ENCODE measurements at places on chromosomes 13 and 19. TPM values are rescaled to one million over a fixed set of nuclear protein-coding genes. Genes with fewer than 3 reads are reported as not detected.

Gene ZNF208
- 0.06 TPM for polyA plus RNA-seq

Gene ACP7
- not detected for polyA plus RNA-seq

Gene RETN
- polyA plus RNA-seq, result not detected

Gene RASGRP4
- polyA plus RNA-seq, result 3.8 TPM

Gene MYH14
- not detected for polyA plus RNA-seq

Gene ZFP28
- not detected for polyA plus RNA-seq

Gene C19orf44
- 4.0 TPM for polyA plus RNA-seq

Gene BCAM
- polyA plus RNA-seq, result not detected

Gene ZFP36
- 43.7 TPM for polyA plus RNA-seq

Gene ZNF541
- polyA plus RNA-seq, result not detected

- H3K4me3 ChIP-seq, result no peak overlapping the region
- no peaks in the 10 kb centered on the region for H3K27me3 ChIP-seq
- DNase-seq, result no peak
- no peaks in the 10 kb centered on the region for H3K4me1 ChIP-seq
- H3K36me3 ChIP-seq, result no peaks in the 10 kb centered on the region
- H3K27ac ChIP-seq, result no peak overlapping the region
Observed at GRCh38 chr13:44936246-44936645, 53.0 kb downstream of the NUFIP1 start.

DNA sequence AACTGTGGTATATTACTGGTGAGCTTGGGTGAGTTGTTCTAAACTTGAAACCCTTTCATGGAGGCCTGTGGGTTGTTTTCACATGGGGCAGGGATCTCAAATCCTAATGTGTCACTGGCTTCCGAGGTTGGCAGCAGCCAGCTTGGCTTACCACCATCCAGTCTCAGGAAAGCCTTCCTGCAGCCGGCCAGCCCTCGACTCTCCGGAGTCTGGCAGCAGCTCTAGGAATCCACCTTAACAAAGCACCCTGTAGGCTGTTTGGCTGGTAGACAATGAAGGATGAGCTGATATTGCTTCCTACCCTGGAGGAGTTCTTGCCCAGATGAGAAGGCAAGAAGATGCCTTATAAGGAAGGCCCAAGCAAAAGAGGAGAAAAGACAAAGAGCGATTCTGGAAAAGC lies 188.3 kb downstream of the KLF12 start:
- no peaks in the 10 kb centered on the region for H3K36me3 ChIP-seq
- H3K27ac ChIP-seq, result no peak overlapping the region
- DNase-seq, result no peak

DNA sequence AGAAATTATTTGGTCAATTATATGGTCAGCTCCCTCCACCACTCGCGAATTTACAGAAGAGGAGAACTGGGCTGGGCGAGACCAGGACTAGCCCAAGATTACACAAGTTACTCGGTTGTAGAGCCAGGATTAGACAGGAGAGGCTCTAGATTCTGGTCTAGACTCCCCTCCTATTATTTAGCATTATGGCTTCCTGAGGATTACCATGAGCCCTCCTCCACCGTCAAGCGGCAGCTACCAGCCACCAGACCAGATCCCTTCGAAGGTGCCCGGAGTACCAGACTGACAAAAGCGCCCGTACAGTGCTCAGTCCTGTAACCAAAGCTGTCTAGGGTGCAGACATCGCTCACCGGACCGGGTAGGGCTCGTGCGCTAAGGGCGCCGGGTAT lies 497 bp upstream of the MLNR start:
- H3K36me3 ChIP-seq, result no peaks in the 10 kb centered on the region
- DNase-seq, result no peak
- peaks cover 4% of the 10 kb centered on the region for H3K4me1 ChIP-seq
- no peak overlapping the region for H3K27ac ChIP-seq
- H3K4me3 ChIP-seq, result no peak overlapping the region

GRCh38 chr13:31950111-31950815 lies 81.3 kb upstream of the FRY start:
- no peak overlapping the region for H3K4me3 ChIP-seq
- H3K27ac ChIP-seq, result peak overlapping the region; percentile 63
- DNase-seq, result no peak
- no peaks in the 10 kb centered on the region for H3K27me3 ChIP-seq
- H3K4me1 ChIP-seq, result peaks cover 22% of the 10 kb centered on the region
- no peaks in the 10 kb centered on the region for H3K36me3 ChIP-seq

DNA sequence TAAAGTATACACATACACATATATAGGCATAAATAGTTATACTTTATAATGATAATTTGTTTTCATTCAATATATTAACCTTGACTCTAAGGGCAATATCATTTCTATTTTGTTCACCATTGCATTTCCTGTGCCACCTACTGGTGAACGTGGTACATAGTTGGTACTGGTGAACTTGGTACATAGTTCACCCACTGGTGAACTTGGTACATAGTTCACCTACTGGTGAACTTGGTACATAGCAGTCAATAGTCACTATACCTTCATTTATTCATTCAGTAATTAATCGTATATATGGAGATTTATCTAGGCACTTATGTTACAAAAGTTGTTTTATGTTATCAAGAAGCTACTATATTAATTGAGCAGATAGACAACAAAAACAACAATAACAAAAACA lies 172.6 kb upstream of the ATXN8OS start:
- no peaks in the 10 kb centered on the region for H3K36me3 ChIP-seq
- DNase-seq, result no peak
- H3K4me1 ChIP-seq, result no peaks in the 10 kb centered on the region
- no peak overlapping the region for H3K4me3 ChIP-seq

GRCh38 chr19:3397266-3398022 lies 31.1 kb downstream of the NFIC start:
- no peak overlapping the region for H3K27ac ChIP-seq
- no peak overlapping the region for H3K4me3 ChIP-seq
- H3K27me3 ChIP-seq, result no peaks in the 10 kb centered on the region

- H3K27me3 ChIP-seq, result no peaks in the 10 kb centered on the region
- no peaks in the 10 kb centered on the region for H3K4me1 ChIP-seq
- no peak overlapping the region for H3K27ac ChIP-seq
- no peak overlapping the region for H3K4me3 ChIP-seq
- no peaks in the 10 kb centered on the region for H3K36me3 ChIP-seq
Observed at GRCh38 chr13:113787694-113788093, 28.7 kb downstream of the TMEM255B start.

DNA sequence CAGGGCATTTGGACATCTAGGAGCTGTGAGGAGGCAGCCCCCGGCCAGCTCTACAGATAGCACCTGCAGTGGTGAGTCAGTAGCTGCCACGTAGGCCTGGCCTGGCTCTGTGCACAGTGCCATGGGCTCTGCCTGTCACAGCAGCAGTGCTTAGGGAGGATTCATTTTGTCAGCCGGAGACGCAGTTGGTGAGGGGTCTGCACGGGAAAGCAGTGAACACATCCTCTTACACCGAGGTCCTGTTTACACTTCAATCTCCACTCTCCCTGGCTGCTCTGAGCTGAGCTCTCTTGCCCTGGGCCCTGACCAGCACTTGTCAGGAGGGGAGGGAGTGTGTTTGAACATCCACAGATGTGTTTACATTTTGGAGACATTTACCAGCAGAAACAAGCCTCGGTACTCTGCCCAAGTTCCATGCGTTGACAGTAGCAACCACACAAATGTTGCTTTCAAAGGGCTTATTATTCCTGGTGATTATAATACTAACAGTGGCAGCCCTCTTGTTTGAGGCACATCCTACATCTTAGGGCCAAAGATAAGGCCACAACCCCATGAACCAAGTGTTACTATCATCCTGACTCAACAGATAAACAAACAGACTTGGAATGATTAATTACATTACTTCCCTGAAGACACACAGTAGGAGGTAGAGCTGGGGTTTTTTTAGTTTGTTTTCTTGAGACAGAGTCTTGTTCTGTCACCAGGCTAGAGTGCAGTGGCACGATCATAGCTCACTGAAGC lies 148.9 kb downstream of the USP12 start:
- DNase-seq, result no peak
- H3K4me1 ChIP-seq, result no peaks in the 10 kb centered on the region
- no peaks in the 10 kb centered on the region for H3K36me3 ChIP-seq
- no peak overlapping the region for H3K27ac ChIP-seq

GRCh38 chr13:30125422-30126073 lies 181.8 kb downstream of the KATNAL1 start:
- no peak for DNase-seq
- no peaks in the 10 kb centered on the region for H3K27me3 ChIP-seq
- H3K4me3 ChIP-seq, result no peak overlapping the region
- H3K27ac ChIP-seq, result no peak overlapping the region
- no peaks in the 10 kb centered on the region for H3K4me1 ChIP-seq
- no peaks in the 10 kb centered on the region for H3K36me3 ChIP-seq

DNA sequence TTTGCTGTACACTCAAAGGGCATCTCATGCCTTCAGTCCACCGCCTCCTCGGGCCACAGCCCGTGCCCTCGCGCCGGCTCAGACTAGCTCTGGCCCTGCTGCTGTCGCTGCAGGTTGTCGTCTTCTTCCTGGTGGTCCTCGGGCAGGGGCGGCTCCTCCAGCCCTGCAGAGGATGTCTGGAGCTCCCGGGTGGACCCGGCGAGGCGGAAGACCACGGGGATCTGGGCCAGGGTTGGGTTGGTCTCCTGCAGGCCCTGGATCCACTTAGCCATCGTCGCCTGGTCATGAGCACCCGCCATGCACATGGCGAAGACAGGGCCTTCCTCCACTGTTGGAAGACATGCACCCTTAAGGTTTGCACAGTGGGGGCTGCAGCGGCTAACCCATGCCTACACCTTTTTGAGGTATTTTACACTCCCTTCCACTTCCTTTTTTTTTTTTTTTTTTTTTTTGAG lies 489 bp upstream of the ZNF653 start:
- H3K36me3 ChIP-seq, result no peaks in the 10 kb centered on the region
- H3K4me1 ChIP-seq, result no peaks in the 10 kb centered on the region
- H3K27me3 ChIP-seq, result no peaks in the 10 kb centered on the region
- peak overlapping the region; percentile 54 for H3K27ac ChIP-seq

GRCh38 chr13:80342471-80343371 lies 1.8 kb upstream of the SPRY2 start:
- no peaks in the 10 kb centered on the region for H3K36me3 ChIP-seq
- H3K27ac ChIP-seq, result no peak overlapping the region
- H3K27me3 ChIP-seq, result no peaks in the 10 kb centered on the region
- H3K4me1 ChIP-seq, result no peaks in the 10 kb centered on the region
- no peak for DNase-seq

GRCh38 chr13:94123557-94123956 lies 355.9 kb downstream of the DCT start:
- H3K36me3 ChIP-seq, result no peaks in the 10 kb centered on the region
- H3K4me1 ChIP-seq, result no peaks in the 10 kb centered on the region
- DNase-seq, result no peak
- no peaks in the 10 kb centered on the region for H3K27me3 ChIP-seq
- no peak overlapping the region for H3K27ac ChIP-seq

DNA sequence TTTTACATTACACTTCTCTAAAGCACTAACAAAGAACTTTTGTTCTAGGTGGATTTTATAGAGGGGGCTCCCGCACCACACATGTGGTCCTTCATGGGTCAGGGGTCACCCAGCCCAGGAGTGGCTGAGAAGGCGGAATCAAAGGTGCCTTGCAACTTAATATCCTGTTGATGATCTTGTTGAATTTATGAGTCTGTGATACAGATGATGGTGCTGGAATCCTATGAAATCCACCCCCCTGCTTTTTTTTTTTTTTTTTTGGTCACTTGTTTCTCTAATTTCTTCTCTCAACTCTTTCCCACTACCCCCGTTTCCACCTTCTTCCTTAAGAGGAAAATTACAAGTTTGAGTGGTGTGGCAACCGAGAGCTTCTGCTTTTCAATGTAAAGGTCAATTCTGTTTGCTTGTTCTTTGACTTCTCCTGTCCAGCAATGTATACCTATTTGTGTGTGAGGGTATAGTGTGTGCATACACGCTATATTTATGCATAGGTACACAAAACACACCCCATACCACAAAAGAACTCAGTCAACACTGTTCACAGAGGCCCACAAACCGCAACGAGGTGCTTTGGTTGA lies 4.2 kb upstream of the ZIC2 start:
- no peak for DNase-seq
- H3K36me3 ChIP-seq, result no peaks in the 10 kb centered on the region
- H3K4me3 ChIP-seq, result no peak overlapping the region
- H3K4me1 ChIP-seq, result no peaks in the 10 kb centered on the region
- no peak overlapping the region for H3K27ac ChIP-seq

GRCh38 chr19:10321874-10322835 lies 6.3 kb upstream of the FDX2 start:
- peaks cover 5% of the 10 kb centered on the region for H3K36me3 ChIP-seq
- H3K27me3 ChIP-seq, result no peaks in the 10 kb centered on the region
- no peak overlapping the region for H3K4me3 ChIP-seq
- DNase-seq, result no peak

GRCh38 chr19:11168568-11168967 lies 13.0 kb upstream of the SPC24 start:
- no peak overlapping the region for H3K27ac ChIP-seq
- DNase-seq, result no peak
- H3K4me3 ChIP-seq, result no peak overlapping the region
- peaks cover 4% of the 10 kb centered on the region for H3K36me3 ChIP-seq

Data from GM12878 (cell line).